ENCODE measurements at places on chromosomes 11 and 22. TPM values are rescaled to one million over a fixed set of nuclear protein-coding genes. Genes with fewer than 3 reads are reported as not detected.

GRCh38 chr11:46666516-46666915 is 33.9 kb downstream of the ARHGAP1 start:
- DNase-seq = no peak

TMEM41B gene
- 84.6 TPM for total RNA-seq

DNA sequence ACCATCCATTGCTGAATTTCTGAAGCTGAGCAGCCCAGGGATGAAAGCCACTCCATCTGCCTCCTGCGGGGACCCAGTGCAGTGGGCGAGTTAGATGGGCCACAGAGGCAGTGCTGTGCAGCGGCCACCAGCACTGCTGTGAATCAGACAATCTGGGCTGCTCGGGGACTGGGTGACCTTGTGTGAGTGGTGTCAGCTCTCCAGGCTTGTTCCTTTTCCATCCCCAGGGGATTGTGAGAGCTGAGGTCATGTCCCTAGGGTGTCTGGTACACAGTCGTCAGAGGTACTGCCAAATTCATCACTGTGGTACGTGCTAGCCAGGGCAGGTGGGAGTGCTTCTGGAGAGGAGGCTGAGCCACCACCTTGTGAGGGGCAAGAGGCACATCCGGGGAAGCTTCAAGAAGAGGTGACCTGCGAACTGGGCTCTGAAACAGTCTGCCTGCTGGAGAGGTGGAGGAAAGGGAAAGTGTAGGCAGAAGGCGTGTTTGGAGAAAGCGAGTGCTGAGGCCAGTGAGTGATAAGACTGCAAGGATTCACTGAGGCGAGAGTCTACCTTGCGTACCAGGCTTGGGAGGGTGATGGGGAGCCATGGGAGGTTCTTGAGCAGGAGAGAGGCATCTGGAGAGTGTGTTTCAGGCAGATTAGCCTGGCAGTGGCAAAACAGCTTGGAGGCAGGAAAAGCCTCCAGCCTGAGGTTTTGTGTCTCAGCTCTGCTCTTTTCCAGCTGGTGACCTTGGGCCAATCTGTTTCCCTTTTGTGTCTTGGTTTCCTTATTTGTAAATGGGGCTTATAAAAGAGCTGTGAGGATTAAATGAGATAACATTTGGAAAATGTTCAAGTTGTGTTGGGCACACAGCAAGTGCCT is 22.7 kb downstream of the CACNA1I start:
- peak; percentile 57 for DNase-seq

GRCh38 chr22:38921806-38922205 is 35.6 kb upstream of the APOBEC3A start:
- DNase-seq = no peak

POTEH gene
- total RNA-seq = not detected

DNA sequence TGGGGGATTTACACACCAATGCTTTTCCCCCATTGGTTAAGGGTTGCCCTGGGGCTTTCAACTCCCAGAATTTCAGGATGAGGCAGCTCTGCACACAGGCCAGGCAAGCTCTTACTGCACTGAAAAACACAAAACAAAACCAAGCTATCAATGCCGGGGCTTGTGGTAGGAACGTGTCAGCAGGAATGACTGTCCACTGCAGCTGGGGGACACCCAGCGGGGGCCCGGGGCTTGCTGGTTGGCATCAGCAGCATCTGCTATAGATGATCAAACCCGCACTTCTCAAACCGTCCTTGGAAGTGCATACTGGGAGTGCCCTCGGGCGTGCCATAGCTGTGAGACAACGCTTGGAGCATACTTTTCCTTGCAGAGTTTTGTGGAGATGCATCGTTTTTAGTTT is 7.7 kb downstream of the TP53AIP1 start:
- no peak for DNase-seq

ARL14EP gene
- total RNA-seq = 20.6 TPM
